PC-3 (cell line): ENCODE measurements at places on chromosomes 11 and 22. TPM values are rescaled to one million over a fixed set of nuclear protein-coding genes. Genes with fewer than 3 reads are reported as not detected.
A peak's percentile ranks its signal among the peaks of the same experiment; 100 is the strongest.

Gene RRP7A
- 50.2 and 71.9 TPM in 2 replicates for total RNA-seq

Gene UBASH3B
- total RNA-seq, result 148 and 178 TPM in 2 replicates

- DNase-seq, result no peak
These were observed 1407.6 kb upstream of the RAG2 start for GRCh38 chr11:38005597-38005996.

- DNase-seq, result no peak
These were observed 500.5 kb downstream of the BUD13 start for GRCh38 chr11:116272181-116272789.

DNA sequence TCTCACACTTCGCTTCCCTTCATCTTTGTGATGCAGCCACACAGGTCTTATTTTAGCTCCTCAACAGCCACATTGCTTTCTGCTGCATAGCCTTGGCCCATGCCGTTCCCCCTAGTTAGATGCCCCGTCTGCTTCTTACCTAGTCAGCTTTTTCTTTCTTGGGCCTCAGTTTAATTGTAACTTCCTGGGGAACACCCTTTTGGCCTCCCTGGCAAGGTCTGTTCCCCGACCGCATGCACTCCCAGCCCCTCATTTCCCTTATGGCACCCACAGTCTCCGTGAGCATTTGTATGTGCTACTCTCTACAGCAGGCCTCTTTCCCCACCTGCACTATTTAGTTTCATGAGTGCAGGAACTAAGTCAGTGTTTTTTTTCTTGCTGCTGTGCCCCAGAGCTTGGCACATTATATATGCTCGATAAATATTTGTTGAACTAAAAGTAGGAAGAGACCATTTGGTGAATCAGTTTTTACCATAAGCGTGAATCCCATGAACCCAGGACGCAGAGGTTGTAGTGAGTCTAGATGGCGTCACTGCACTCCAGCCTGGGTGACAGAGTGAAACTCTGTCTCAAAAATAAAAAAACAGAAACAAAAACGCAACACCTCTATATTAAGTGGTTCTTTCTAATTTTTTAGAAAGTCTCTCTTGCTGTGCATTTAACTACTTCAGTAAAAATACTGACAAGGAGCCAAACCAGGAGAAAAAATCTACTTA is 38.5 kb downstream of the TNRC6B start:
- DNase-seq, result no peak

- DNase-seq, result no peak
These were observed 66.2 kb upstream of the TCF20 start for GRCh38 chr22:42336527-42337227.

Gene RSF1
- 30.0 and 58.7 TPM in 2 replicates for total RNA-seq

GRCh38 chr22:39809772-39810557 is 83.6 kb downstream of the ENTHD1 start:
- DNase-seq, result no peak

Gene NELL1
- not detected in 2 replicates for total RNA-seq

GRCh38 chr11:61960532-61960931 is 6.9 kb downstream of the FTH1 start:
- no peak for DNase-seq

Gene SELENOM
- total RNA-seq, result 36.8 and 56.7 TPM in 2 replicates

- no peak for DNase-seq
These were observed 19.3 kb downstream of the CACNA1I start for GRCh38 chr22:39589875-39590274.

- DNase-seq, result no peak
These were observed 52.3 kb downstream of the SLC22A12 start for GRCh38 chr11:64643256-64643881.

GRCh38 chr11:130640526-130640925 is 192.1 kb downstream of the ADAMTS15 start:
- no peak for DNase-seq

Gene TMPRSS4
- 1.5 and 1.7 TPM in 2 replicates for total RNA-seq

GRCh38 chr11:132523929-132524328 is 1008.4 kb downstream of the OPCML start:
- no peak for DNase-seq

GRCh38 chr11:77027275-77027674 is 6.9 kb upstream of the B3GNT6 start:
- peak; percentile 98 for DNase-seq

GRCh38 chr22:38114484-38115398 is 4.3 kb upstream of the BAIAP2L2 start:
- DNase-seq, result peak; percentile 81

- DNase-seq, result no peak
These were observed 3.8 kb downstream of the RSPH14 start for GRCh38 chr22:23137905-23138561.

DNA sequence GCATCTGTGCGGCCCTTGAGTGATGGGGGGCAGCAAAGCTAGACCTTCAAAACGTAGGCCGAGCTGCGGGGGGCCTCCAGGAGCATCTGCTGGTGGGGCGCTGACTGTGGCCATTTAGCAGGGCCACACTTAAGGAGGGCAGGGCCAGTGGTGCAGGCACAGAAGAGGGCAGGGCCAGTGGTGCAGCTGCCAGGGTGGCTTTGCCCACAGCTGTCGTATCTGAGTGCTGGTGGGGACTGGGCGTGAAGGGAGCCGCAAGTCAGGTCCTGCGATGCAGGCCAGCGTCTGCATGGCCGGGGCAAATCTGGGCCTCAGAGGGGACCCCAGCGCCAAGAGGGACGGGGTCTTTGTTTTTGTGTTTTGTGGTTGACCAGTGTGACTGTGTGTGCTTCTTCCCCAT is 27.7 kb downstream of the RNH1 start:
- DNase-seq, result no peak

Gene TIRAP
- 8.4 and 12.1 TPM in 2 replicates for total RNA-seq

DNA sequence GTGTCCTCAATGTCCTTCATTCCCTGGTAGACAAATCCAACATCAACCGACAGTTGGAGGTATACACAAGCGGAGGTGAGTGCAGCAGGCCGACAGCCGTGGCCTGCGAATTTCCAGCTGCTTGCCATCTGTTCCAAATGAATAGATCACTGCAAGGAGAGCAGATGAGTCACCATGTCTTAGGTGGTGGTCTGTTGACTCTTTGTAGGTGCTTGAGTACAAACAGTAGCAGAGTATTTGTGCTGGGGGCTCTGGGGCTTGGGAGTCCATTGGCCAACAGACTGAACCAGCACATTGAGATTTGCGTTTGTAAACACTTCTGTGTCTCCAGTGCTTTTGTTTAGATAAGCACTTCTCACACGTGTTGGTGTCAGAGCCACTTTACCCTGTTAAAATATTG is 21.1 kb downstream of the EIF3L start:
- DNase-seq, result no peak

- DNase-seq, result no peak
These were observed 89.6 kb upstream of the API5 start for GRCh38 chr11:43222215-43222614.

- DNase-seq, result peak; percentile 85
These were observed 3.4 kb downstream of the TIMM10 start for GRCh38 chr11:57527056-57527631.

DNA sequence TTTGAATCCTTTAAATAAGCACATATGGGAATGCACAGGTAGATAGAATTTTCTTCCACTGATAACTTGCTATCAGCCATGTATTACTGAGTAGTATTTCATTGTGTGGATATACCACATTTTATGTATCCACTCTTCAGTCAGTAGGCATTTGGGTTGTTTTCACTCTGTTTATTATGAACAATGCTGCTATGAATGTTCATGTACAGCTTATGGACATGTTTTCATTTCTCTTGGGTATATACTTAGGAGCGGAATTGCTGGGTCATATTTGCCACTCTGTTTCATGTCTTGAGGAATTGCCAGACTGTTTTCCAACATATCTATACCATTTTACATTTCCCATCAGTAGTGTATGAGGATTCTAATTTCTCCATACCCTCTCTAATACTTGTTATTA is 63.8 kb downstream of the ZNRF3 start:
- DNase-seq, result no peak

GRCh38 chr22:19488884-19489843 is 9.4 kb downstream of the CDC45 start:
- peak; percentile 13 for DNase-seq

DNA sequence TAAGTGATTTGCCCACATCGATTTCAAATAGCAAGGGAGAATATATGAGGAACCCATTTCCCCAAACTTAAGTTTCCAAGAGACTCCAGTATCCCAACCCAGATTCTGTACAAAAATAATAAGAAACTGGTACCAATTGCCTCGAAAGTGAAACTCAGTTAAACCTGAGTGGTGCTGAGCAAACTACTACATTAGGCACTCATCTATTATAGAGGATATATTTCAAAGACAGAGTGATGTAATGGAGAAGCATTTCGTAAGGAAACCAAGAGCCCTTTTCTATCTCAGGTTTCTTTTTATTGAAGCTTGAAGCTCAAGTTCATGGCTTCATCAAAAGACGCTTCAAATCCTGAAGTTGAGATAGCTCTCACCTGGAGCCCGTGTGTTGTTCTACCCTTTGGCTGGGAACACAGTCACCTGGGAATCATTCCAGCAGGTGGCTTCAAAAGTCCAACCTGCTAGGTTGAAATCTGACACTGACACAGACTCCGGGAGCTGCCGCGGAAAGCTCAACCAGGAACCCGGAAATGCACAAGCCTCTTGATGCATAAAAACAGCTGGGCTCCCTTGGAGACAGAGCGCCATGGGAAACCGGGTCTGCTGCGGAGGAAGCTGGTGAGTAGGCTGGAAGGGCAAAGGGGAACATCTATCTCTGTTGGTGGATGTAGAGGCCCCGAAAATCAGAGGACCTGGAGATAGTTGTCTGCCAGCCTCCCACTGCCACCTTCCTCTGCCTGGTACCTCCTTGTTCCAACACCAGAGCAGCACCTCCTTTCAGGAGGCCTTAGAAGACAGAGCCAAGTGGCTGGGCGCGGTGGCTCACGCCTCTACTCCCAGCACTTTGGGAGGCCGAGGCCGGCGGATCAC is at the start of gene C11orf52:
C11orf52 (plus strand) TSS at position 524 of the 867 bp plus-strand sequence; CDS start at position 584, 60 bp downstream.
- peak; percentile 97 for DNase-seq

Gene ATP6V1E1
- total RNA-seq, result 74.6 and 89.9 TPM in 2 replicates

- DNase-seq, result peak; percentile 65
These were observed 19.6 kb downstream of the CKAP5 start for GRCh38 chr11:46826310-46827044.

GRCh38 chr22:24736526-24737053 is 37.9 kb downstream of the PIWIL3 start:
- no peak for DNase-seq

- peak; percentile 93 for DNase-seq
These were observed at the start of gene AMPD3 for GRCh38 chr11:10454878-10455631. Gene AMPD3 (plus strand): TSS chr11:10455264. CDS start chr11:10461520, 6,256 bp downstream.

DNA sequence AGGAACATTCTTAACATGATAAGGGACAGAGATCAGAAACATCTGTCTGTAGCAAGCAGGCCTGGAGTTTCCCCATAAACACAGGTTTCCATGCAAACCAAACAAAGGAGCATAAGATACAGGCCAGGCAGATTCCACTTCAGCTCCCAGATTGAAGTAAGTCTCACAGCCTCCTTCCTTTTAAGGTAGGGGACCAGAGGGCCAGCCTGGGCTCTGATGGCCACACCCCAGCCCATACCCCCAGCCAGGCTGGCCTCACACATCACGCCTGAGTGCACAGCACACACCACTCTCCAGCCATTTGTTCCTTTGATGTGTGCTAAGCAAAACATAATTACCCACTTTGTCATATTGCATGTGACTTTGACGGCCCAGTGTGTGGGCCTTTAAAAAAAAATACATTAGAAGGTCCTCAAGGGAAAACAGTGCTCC is 518.7 kb downstream of the NTM start:
- peak; percentile 66 for DNase-seq

GRCh38 chr11:4194889-4195288 is 100.3 kb downstream of the RRM1 start:
- DNase-seq, result no peak

- DNase-seq, result no peak
These were observed 7.8 kb upstream of the PIWIL4 start for GRCh38 chr11:94559361-94559760.

- no peak for DNase-seq
These were observed 42.0 kb downstream of the ALG9 start for GRCh38 chr11:111829185-111829968.

- no peak for DNase-seq
These were observed at the start of gene MS4A3 for GRCh38 chr11:60056349-60056969. Gene MS4A3 (plus strand): TSS chr11:60056665. CDS start chr11:60061161, 4,496 bp downstream.

Gene TMEM151A
- total RNA-seq, result not detected in 2 replicates

GRCh38 chr22:45645526-45646414 is 25.9 kb upstream of the ATXN10 start:
- DNase-seq, result peak; percentile 73

Gene MRGPRE
- total RNA-seq, result not detected in 2 replicates

GRCh38 chr11:60831143-60831500 is 10.8 kb upstream of the CCDC86 start:
- DNase-seq, result peak; percentile 95
